Colonic mucosa (tissue), 4 donors: ENCODE measurements at places on chromosomes 4 and X. TPM values are rescaled to one million over a fixed set of nuclear protein-coding genes. Genes with fewer than 3 reads are reported as not detected.

DNA sequence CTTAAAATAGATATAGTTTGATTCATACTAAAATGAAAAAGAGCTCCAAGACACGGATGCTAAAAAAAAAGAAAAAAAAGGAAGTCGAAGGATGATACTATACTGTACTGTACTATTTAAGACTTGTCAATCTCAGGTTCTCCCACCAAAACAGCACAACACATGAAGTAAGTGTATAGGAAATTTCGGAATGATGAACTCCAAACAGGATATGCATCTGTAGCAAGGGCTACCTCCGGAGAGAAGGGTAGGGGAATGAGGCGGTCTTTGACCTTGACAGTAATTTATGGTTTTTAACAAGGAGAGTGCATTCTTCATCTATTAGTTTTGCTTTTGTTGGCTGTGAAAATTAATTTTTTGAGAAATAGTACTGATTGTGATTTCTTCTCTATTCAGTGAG is 541 bp upstream of the FIP1L1 start:
- H3K4me3 ChIP-seq = peak overlapping the region; percentile 86
- no peaks in the 10 kb centered on the region for H3K27me3 ChIP-seq
- no peak for DNase-seq

- H3K4me3 ChIP-seq = no peak overlapping the region
- H3K36me3 ChIP-seq = peaks cover 10% of the 10 kb centered on the region
- no peak overlapping the region for H3K27ac ChIP-seq
- no peaks in the 10 kb centered on the region for H3K4me1 ChIP-seq
- H3K27me3 ChIP-seq = no peaks in the 10 kb centered on the region
- no peak for DNase-seq
Observed at GRCh38 chr4:186628058-186628711, 72.8 kb upstream of the MTNR1A start.

GRCh38 chr4:110287130-110287529 is 88.7 kb upstream of the ELOVL6 start:
- no peaks in the 10 kb centered on the region for H3K27me3 ChIP-seq
- no peaks in the 10 kb centered on the region for H3K4me1 ChIP-seq
- no peaks in the 10 kb centered on the region for H3K36me3 ChIP-seq
- no peak for DNase-seq

DNA sequence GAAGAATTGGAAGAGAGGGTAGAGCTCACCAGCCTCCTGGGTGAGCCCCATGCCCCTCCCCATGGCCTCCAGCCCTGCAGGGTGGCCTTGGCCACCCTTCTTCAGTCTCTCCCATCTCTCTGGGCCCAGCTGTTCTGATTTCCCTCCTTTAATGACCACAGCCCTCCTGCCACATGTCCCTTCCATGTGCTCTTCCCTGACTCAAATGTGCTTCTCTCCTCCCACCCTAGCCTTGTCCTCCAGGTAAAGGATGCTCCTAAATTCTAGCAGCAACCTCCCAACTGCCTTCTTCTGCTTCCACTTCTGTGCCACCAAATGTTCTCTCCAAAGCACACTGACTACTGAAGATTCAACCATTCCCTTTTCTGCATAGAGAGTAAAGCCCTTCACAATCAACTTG is 83.0 kb downstream of the ADRA2C start:
- no peaks in the 10 kb centered on the region for H3K36me3 ChIP-seq
- no peak overlapping the region for H3K4me3 ChIP-seq
- H3K27me3 ChIP-seq = no peaks in the 10 kb centered on the region
- no peaks in the 10 kb centered on the region for H3K4me1 ChIP-seq
- no peak overlapping the region for H3K27ac ChIP-seq
- DNase-seq = no peak

DNA sequence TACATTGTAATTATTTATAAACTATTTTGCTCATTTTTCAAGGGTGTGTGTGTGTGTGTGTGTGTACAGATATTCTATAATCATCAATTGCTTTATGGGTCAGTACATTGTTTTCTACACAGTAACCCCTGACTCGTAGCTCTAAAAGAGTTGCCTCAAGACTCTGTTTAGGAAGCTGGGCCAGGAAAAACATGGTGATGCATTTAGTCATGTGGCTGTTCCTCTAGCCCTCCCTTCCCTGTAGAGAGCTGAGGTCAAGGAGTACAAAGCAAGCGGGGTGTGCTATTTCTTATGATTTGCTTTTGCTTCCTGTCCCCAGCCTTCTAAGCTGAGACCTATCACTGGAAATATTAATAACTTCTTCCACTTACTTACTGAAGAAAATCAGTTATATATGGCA is 34.8 kb upstream of the SPANXD start:
- no peaks in the 10 kb centered on the region for H3K27me3 ChIP-seq
- H3K27ac ChIP-seq = no peak overlapping the region
- DNase-seq = no peak
- H3K4me3 ChIP-seq = no peak overlapping the region

- no peaks in the 10 kb centered on the region for H3K27me3 ChIP-seq
- H3K27ac ChIP-seq = no peak overlapping the region
- no peaks in the 10 kb centered on the region for H3K36me3 ChIP-seq
- H3K4me1 ChIP-seq = no peaks in the 10 kb centered on the region
- no peak for DNase-seq
Observed at GRCh38 chr4:164509951-164510350, 244.0 kb upstream of the SMIM31 start.

DNA sequence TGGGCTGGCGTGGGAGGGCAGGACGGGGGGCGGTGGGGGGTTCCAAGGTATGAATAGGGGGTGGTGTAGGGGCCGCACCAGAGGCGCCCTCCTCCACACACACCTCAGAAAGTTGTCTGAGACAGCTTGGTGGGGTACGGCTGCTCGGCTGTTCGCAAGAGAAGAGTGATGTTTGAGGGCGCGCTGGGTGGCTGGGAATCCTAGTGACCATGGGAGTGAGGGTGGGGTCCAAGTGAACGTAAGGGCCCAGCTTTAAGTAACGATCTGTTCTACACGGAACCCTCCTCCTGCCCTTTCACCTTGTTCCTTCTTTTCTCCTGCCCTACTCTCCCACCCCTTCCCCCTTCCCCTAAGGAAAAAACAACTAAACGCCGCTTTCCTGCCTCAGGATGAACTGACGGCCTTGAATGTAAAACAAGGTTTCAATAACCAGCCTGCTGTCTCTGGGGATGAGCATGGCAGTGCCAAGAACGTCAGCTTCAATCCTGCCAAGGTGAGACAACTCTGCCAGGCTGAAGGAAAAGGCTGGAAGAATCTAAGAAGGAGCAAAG is 664 bp downstream of the MED12 start:
- peak overlapping the region; percentile 65 for H3K27ac ChIP-seq
- peaks cover 7% of the 10 kb centered on the region for H3K27me3 ChIP-seq
- DNase-seq = peak; percentile 32
- no peaks in the 10 kb centered on the region for H3K36me3 ChIP-seq

- H3K36me3 ChIP-seq = no peaks in the 10 kb centered on the region
- DNase-seq = no peak
- H3K27ac ChIP-seq = no peak overlapping the region
- no peaks in the 10 kb centered on the region for H3K27me3 ChIP-seq
- H3K4me3 ChIP-seq = no peak overlapping the region
Observed at GRCh38 chr4:145805490-145805889, 125.5 kb downstream of the C4orf51 start.

- H3K4me1 ChIP-seq = no peaks in the 10 kb centered on the region
- H3K4me3 ChIP-seq = no peak overlapping the region
- no peaks in the 10 kb centered on the region for H3K36me3 ChIP-seq
- no peaks in the 10 kb centered on the region for H3K27me3 ChIP-seq
Observed at GRCh38 chr4:54542119-54542438, 115.7 kb upstream of the KIT start.

- H3K36me3 ChIP-seq = no peaks in the 10 kb centered on the region
- DNase-seq = no peak
- H3K4me1 ChIP-seq = no peaks in the 10 kb centered on the region
- no peak overlapping the region for H3K27ac ChIP-seq
- no peaks in the 10 kb centered on the region for H3K27me3 ChIP-seq
Observed at GRCh38 chr4:133385161-133385954, 236.3 kb downstream of the PCDH10 start.

GRCh38 chrX:2261831-2262667 is 238.7 kb downstream of the DHRSX start:
- no peaks in the 10 kb centered on the region for H3K4me1 ChIP-seq
- H3K27me3 ChIP-seq = no peaks in the 10 kb centered on the region
- no peak for DNase-seq
- H3K27ac ChIP-seq = no peak overlapping the region
- no peaks in the 10 kb centered on the region for H3K36me3 ChIP-seq

DNA sequence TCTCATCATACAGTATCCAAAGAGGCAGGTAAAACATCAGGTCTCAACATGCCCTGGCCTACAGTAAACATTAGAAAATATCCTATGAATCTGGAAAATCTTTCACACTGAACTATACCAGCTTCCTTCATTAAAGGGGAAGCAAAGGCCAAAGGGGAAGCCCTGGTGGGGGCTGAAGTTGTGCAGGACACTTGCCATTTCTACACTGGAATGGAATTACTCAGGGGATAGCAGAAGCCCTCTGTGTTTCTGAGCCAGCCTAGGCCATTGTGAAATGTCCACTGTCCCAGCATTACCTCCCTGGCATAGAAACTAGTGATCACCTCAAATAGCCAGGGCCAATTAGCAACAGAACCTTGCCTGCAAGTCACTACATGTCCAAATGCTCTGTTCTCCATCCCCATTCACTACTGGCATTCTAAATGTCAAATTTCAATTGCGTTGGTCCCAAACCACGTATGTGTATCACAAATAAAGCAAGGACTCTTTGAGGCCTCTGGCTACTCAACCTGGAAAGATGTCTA is 429.9 kb downstream of the AFF2 start:
- H3K4me1 ChIP-seq = no peaks in the 10 kb centered on the region
- H3K27me3 ChIP-seq = no peaks in the 10 kb centered on the region
- DNase-seq = no peak
- no peaks in the 10 kb centered on the region for H3K36me3 ChIP-seq

DNA sequence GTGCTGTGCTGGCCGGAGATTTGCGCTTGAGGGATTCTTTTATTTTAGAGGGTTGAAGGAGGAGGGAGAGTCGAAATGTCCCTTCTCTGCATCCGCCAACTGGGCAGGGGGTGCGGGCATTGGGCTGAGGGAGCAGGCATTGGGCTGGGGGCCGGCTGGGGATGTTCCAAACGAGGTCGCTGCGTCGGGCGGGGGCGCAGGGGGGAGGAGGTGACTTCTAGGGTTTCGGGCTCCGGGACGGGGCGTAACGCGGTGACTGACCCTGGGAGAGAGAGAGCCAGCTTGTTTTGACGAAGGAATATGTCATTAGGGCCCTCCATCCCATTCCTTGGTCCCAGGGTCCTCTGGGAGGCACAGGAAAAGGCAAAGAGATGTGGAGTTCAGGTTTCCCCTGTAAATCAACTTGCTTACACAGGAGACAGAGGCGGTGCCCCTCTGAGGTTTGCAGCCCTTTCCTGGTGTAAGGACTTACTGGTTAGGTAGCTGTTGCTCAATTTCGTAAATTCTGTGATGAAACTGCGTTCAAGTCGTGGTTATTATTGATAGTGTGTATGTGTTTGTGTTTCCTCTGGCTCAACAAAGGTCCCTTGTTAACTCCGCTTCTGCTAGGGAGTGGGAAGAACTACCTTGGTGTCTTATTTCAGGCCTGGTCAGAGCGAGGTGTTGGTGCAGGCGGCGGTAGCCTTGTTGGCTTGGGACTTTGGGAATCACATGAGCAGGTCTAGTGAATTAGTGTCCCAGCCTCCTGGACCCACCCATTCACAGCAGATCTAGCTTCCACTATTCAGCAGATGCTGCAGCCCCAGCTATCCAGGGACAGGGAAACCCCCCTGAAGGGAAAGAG is 716 bp downstream of the FHIP1A start:
- H3K4me3 ChIP-seq = peak overlapping the region; percentile 55
- H3K4me1 ChIP-seq = no peaks in the 10 kb centered on the region
- no peaks in the 10 kb centered on the region for H3K36me3 ChIP-seq
- peak; percentile 77 for DNase-seq
- no peaks in the 10 kb centered on the region for H3K27me3 ChIP-seq

DNA sequence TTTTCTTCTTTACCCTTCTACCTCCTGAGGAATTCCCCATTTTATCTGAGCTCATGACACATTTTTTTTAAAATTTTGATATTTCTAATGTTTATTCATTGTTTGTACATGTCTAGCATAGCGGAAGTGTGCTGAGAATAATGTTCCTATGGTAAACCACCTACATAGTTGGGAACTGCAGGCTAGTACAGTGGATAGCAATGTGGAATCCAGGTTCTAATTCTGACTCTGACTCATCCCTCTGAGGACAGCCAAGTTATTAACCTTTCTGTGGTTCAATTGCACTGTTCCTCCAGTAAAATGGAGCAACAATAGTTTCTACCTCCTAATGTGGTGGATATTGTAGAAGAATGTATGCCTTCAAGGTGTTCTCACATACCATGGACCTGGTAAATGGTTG is 20.6 kb upstream of the APELA start:
- H3K27ac ChIP-seq = no peak overlapping the region
- no peaks in the 10 kb centered on the region for H3K4me1 ChIP-seq
- no peak overlapping the region for H3K4me3 ChIP-seq
- no peaks in the 10 kb centered on the region for H3K36me3 ChIP-seq
- no peaks in the 10 kb centered on the region for H3K27me3 ChIP-seq
- no peak for DNase-seq

- H3K4me3 ChIP-seq = no peak overlapping the region
- no peaks in the 10 kb centered on the region for H3K36me3 ChIP-seq
- H3K4me1 ChIP-seq = no peaks in the 10 kb centered on the region
- no peak for DNase-seq
- no peaks in the 10 kb centered on the region for H3K27me3 ChIP-seq
- no peak overlapping the region for H3K27ac ChIP-seq
Observed at GRCh38 chrX:103442536-103442901, 66.2 kb downstream of the BEX3 start.

GRCh38 chrX:57643698-57644097 is 36.4 kb downstream of the NLRP2B start:
- no peak for DNase-seq
- H3K27me3 ChIP-seq = no peaks in the 10 kb centered on the region
- H3K27ac ChIP-seq = no peak overlapping the region
- no peaks in the 10 kb centered on the region for H3K36me3 ChIP-seq
- H3K4me3 ChIP-seq = no peak overlapping the region

NLRP2B gene
- total RNA-seq = not detected

IL9R gene
- total RNA-seq = 0.50 TPM

MRPL1 gene
- 37.2 TPM for total RNA-seq
